OCI-LY7 (cell line): ENCODE measurements at places on chromosomes 7 and 10. TPM values are rescaled to one million over a fixed set of nuclear protein-coding genes. Genes with fewer than 3 reads are reported as not detected.

Gene TSPAN14
- 33.4 and 33.6 TPM in 2 replicates for total RNA-seq

Gene AKR1C8
- total RNA-seq, result not detected in 2 replicates

Gene SPOCK2
- total RNA-seq, result 6.3 and 7.5 TPM in 2 replicates

Gene SLC25A28
- 36.3 and 38.3 TPM in 2 replicates for total RNA-seq

Gene NEUROG3
- total RNA-seq, result not detected in 2 replicates

- DNase-seq, result no peak
Measured at GRCh38 chr7:129762387-129762969, 151.0 kb downstream of the NRF1 start.

DNA sequence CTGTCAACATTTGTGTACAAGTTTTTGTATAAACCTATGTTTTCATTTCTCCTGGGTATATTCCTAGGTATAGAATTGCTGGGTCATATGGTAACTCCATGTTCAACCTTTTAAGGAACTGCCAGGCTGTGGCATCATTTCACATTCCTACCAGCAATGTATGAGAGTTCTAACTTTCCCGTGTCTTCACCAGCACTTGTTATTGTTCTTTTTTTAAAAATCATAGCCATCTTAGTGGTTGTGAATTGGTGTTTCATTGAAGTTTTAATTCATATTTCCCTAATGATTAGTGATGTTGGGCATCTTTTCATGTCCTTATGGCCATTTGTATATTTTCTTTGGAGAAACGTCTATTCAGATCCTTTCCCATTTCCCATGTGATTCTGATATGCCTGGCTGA is 193.0 kb upstream of the PLXNA4 start:
- DNase-seq, result no peak

DNA sequence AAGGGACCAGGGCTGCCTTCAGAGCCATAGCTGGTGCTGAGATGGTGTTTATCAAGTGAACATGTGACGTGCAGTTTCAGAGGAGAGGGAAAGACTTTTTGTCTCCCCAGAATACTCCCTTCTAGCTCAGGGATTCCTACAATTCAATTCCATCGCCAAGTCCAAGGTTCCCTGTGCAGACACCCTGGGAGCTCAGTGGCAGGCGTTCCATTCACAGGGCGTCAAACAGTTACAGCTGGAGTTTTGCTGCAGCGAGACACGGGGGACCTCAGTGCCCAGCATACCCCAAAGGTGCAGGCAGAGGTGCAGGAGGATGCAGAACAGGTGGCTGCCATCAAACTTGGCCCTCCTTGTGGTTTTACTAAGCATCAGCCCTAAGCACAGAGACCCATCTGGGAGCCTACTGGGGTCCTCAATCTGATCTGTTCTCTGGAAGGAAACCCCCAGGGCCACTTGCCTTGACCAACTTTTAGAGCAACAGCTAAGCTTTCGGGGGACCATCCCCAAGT is 846 bp upstream of the CALML5 start:
- DNase-seq, result no peak

DNA sequence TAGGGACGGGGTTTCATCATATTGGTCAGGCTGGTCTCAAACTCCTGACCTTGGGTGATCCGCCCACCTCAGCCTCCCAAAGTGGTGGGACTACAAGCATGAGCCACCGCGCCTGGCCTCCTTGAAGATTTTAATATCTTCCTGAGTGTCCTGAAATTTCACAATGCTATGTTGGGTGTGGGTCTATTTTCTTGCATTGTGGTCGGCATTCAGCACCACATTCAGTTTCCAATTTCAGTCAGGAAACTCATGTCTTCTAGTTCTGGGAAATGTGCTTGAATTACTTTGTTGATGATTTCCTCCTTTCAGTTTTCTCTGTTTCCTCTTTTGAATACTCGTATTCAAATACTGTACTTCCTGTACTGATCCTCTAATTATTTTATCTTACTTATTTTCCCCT is 49.3 kb upstream of the IL6 start:
- peak; percentile 6 for DNase-seq

GRCh38 chr10:121041499-121041898 is 190.3 kb downstream of the WDR11 start:
- no peak for DNase-seq

GRCh38 chr10:95264227-95265051 is 26.4 kb downstream of the PDLIM1 start:
- no peak for DNase-seq

DNA sequence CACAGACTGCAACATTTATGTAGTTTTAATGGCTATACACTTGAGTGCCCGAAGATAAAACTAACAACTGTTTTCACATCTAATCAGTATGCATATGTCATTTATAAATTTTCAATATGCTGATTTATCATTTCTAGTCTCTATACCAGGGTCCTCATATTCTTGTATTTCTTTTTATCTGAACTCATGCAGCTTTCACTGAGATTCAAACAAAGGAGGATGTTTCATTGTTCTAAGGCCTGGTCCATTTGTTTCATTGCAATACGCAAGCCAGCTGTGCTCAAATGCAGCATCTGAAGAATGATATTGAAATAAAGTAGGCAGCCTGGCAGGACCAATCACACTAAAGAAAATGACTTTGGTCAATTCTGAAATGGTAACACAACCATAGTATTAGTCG is 31.7 kb downstream of the MAGI2 start:
- no peak for DNase-seq

- no peak for DNase-seq
Measured at GRCh38 chr10:46062723-46063428, 16.8 kb upstream of the MSMB start.
